ENCODE measurements at places on chromosomes 6 and 20.

- no peak for DNase-seq
These were observed 131.6 kb upstream of the TOP1 start for GRCh38 chr20:40896814-40897700.

- DNase-seq, result peak; percentile 71
These were observed 213.1 kb upstream of the STXBP5 start for GRCh38 chr6:146990821-146991798.

- DNase-seq, result no peak
These were observed 20.0 kb upstream of the MLN start for GRCh38 chr6:33823806-33824205.

GRCh38 chr20:24949756-24950127 is 673 bp downstream of the CST7 start:
- DNase-seq, result no peak

GRCh38 chr6:150756173-150756572 is 109.3 kb upstream of the MTHFD1L start:
- peak; percentile 93 for DNase-seq

GRCh38 chr6:164048840-164049516 is 634.5 kb downstream of the QKI start:
- no peak for DNase-seq

DNA sequence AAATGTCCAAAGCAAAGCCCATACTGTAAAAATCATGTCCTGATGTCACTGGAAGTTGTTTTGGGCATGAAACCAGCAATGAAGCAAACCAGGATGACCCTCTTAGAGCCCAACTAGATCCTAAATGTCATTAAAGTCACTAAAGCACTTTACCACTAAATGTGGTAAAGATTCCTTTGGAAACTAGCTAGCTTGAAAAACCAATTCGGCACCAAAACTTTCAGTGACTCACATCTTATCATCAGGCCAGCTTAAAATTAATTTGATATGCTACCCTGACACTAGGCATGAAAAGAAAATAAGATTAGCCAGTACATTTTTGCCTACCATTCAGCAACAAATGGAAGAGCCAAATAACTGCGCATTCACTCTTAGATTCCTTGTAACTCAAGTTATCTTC is 145.8 kb downstream of the PACRG start:
- no peak for DNase-seq

- no peak for DNase-seq
These were observed 516.2 kb downstream of the BCKDHB start for GRCh38 chr6:80622641-80623040.

DNA sequence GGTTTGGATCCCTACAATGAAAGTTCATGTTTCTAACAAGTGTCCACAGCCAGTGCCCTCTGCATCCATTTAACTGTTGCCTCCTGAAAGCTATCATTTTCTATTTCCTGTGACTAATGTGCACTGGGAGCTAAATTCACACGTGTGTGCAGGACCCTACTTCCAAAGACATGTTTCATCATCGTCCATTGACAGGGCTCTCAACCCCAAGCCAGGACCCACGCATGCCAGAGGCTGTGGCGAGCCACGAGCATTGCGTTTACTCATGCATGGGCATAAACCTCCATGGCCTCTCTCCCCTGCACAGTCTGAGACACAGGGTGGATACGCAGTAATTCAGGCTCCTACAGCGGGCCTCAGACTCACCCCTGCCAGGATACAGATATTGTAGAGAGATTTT is 153.2 kb downstream of the MAFB start:
- no peak for DNase-seq

GRCh38 chr6:16972535-16972934 is 129.3 kb upstream of the STMND1 start:
- DNase-seq, result no peak

- DNase-seq, result no peak
These were observed 117.8 kb downstream of the QRSL1 start for GRCh38 chr6:106747139-106747538.

DNA sequence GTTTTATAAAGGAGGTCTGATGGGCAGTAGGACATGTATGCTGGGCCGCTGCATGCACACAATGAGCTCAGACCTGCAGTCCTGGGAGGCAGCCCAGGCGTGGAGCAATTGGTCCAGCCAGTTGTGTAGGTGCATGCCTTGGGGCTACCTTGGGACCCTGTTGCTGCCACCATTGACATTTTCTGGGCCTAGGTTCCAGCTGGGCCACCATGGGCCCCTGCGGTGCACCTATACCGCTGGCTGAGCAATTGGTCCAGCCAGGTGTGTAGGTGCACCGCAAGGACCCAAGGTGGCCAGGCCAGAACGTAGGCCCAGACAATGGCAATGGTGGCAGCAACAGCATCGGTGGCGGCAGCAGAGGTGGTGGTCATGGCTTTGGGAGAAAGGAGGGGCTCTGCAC is 143.9 kb downstream of the PXDC1 start:
- no peak for DNase-seq

DNA sequence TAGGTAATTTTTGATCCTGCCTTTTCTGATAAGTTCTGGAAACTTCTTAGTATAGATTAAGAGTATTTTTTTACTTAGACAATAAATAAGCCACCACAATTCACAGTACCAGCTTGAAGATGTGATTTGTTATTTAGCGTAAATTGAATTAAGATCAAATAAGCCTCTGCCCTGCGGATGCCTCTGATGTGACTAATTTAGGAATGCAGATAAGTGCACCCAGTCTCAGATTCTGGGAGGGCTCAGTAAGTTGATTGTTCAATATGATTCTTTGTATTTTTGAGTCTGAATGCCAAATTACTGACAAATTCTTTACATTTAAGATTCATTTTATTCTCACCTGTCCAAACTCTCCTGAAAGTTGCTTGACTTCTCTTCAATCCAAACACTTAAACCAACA is 147.5 kb downstream of the THBS2 start:
- no peak for DNase-seq

DNA sequence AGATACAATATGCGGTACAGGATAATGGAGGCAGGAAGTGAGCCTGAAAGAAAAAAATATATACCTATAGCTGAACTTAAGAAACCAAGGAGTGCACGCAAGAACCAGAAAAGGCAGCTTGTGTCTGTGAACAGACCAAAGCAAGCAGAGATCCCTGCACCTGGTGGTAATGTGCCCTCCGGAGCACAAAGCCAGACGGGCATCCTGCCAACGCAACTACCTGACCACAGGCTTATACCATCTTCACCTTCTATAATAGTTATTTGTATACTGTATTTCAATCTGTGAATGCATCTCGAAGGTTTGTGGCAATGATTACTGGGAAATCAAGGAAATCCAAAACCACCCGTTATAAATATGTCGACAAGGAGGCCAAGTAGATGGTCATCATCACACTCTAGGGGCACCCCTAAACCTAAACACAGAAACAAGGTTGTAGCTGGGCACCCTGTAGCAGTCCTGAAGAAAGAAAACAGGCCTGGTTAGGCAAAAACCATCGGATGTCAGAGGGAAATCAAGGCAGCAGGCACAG is 801 bp downstream of the FBXL4 start:
- peak; percentile 14 for DNase-seq

GRCh38 chr20:17747431-17747846 is 47.7 kb downstream of the BANF2 start:
- peak; percentile 89 for DNase-seq

DNA sequence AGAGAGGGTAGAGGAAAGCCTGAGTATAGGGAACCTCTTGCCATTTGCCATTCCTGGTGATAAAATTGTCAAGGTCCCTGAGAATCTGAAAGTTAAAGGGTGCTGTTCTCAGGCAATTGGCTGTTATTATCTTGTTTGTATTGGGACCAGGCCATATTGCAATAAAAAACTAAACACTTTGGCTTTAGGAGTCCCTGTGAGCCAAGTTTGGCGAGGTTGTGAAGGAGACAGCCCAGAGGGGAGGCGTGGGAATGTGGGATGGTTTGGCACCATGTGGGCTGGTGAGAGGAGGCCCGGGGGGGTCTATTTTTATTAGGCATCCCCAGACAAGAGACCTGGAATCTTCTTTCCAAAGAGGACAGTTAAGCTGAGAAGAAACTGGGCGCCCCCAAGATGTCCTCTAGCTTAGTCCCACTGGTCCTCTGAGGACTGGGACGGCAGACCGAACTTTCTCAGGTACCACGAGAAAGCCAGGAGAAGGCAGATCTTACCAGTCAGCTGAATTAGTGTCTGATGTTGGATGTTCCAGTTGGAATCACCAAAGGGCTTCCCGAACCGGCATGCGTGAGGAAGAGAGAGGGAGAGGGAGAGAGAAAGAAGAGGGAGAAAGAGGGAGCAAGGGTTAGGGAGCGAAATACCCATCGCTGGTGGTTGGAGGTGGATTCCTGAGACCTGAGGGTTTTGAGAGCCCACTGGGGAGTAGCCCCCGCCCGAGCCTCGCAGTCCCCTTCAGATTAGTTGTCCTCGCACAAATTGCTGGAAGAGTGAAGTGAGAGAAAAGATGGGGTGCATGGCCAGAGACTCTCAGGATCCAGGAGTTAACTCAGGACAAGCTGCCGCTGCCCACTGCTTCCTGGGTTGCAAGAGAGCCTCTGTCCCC is 24.4 kb downstream of the DYNLT1 start:
- DNase-seq, result no peak

- no peak for DNase-seq
These were observed 93.5 kb downstream of the SNAP25 start for GRCh38 chr20:10312111-10312510.

DNA sequence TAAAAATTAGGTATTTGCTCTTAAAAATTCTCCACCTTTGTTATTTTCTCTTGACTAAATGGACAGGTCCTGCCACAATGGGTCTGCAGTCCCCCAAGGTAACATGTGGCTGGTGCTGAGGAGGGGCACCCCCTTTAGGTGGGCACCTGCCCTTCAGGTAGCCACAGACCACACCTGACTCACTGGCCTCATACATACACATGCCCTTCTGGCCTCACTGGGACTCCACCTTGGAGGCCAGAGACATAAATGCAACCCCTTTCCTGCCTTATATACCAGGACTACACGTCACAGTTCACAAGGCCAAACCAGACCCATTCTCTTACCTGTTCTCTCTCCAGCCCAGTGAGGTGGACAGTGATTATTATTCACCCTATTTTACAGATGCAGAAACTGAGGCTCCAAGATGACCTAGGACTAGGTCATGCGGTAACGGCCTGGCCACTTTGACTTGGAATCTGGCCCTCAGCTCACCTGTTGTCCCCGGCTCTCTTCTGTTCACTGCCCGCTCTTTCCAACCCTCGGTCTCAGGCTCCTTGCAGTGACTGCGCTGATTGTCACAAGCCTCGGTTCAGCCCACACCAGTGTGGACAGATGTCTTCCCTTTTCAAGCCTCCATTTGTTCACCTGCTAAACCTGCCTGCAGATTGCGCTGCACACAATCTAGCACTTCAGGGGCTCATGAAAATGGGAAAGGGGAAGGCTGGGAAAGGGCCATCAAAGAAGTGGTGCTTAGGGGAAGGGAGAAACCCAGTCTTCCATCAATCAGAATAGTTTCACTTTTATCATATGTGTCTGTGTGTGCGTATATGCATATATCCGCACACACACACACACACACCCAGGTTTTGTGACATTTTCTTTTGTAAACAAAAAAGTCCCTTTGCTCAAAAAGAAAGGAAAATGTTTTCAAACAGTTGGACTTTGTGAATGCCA is 121.7 kb downstream of the BCAS1 start:
- no peak for DNase-seq

- no peak for DNase-seq
These were observed 100.6 kb upstream of the MLIP start for GRCh38 chr6:54010340-54011276.

DNA sequence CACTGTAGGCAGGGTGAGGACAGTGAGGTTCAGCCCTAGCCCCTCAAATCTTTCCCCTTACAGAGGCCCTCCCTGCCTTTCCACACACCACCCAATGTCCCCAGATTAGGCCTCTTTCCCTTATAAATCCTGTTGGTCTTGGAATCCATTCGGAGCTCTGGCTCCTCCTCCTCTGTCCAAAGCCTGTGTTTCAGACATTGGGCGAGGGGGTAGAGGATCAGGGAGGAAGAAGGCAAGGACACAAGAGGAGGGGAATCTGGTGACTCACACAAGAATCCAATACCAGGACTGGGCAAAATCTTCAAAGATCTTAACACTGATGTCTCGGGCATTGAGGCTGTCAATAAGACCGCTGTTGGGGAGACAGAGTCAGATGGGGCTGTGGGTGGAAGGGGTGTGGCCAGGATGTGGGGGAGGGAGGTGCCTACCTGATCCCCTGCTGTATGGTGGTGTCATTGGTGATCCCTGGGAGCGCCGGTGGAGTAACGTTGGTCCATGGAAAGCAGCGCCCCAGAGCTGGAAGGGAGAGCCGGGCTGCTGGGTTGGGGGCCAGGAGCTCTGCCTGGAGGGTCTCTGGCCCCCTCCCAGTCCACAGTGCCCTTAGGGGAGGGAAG is 7.6 kb downstream of the SLC44A4 start:
- DNase-seq, result no peak

DNA sequence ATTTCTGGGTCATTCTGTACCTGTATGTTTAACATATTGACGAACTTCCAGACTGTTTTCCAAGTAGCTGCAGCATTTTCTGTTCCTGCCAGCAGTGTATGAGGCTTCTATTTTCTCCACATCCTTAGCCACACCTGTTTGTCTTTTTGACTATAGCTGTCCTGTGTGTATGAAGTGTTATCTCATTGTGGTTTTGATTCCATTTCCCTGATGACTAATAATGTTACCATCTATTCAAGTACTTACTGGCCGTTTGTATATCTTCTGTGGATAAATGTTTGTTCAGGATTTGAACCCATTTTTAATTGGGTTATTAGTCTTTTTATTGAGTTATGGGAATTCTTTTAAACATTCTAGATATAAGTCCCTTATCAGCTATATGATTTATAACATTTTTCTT is 95.2 kb downstream of the JAG1 start:
- DNase-seq, result no peak

DNA sequence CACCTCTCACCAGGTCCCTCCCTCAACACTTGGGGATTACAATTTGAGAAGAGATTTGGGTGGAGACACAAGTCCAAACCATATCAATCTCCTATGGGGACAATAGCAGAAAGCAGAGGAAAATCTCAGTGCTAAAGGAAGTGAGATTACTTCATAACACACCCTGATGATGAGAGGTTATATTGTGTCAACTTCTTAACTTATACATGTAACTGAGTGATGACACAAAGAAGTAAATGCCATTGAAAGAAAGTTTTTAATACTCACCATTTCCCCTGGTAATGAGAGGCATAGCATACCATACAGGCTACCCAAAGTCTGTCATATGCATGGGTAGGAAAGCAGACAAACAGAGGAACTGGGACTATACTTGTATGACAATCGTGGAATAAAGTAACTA is 137.2 kb downstream of the MMUT start:
- DNase-seq, result no peak

- peak; percentile 19 for DNase-seq
These were observed 10.1 kb upstream of the HDAC2 start for GRCh38 chr6:113980937-113981554.

- DNase-seq, result no peak
These were observed 17.8 kb upstream of the TAGAP start for GRCh38 chr6:159062564-159062945.

DNA sequence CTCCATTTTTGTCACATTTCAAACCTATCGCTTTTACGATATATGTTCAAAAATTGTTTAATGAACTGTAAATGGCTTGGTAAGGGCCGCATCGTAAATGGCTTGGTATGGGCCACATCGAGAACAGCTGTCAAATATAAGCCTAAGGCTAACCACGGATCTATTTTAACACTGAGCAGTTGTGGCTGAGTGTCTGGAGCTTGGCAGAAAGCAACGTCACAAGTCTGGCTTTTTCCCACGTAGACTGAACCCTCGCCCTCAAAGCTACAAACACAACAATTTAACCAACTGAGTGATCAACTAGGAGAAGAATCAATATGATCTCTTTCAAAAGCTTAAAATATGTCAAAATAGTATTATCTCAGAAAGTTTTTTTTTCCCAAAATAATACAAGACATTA is 71.4 kb upstream of the PRSS16 start:
- no peak for DNase-seq

- no peak for DNase-seq
These were observed 75.3 kb downstream of the STK35 start for GRCh38 chr20:2176946-2177345.

All from kidney capillary endothelial cell (primary cell).